Naive B cell (primary cell): ENCODE measurements at places on chromosomes 6 and 20.

GRCh38 chr20:37729452-37729851 lies 35.6 kb downstream of the CTNNBL1 start:
- DNase-seq: no peak

DNA sequence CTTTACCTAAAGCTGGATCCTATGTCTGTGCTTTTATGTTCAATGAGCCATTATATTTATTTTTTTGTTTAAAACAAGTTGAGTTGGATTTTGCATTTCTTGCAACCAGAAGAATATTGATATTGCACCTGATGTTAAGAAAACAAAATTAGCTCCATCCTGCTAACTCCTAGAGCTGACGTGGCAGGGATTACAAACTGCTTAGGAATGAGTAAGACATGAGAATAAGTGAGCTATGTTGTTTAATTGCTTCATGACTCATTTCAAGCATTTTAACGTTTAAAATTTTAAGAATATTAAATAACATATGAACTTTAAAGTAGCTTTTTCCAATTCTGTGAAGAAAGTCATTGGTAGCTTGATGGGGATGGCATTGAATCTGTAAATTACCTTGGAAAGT lies 663.5 kb downstream of the EPM2A start:
- no peak for DNase-seq

DNA sequence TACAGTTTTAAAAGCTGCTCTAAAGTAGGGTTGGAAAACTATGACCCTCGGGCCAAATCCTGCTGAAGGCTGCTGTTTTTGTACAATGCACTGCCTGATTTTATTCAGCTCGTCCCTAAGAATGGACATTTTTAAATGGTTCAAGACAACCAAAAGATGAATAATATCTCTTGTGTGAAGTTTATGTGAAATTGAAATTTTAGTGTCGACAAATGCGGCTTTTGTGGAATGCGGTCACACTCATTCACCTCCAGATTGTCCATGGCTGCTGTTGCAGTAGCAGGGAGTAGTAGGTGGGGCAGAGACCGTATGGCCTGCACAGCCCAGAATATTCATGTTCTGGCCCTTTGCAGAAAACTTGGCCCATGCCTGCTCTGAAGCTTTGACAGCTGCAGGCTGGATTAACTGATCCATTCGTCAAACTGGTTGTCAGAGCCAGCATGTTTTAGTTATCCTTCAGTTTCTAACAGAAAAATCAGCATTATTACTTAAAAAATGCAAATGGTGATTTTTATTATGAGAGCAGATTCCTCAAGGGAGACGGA lies 91.6 kb downstream of the PSMG4 start:
- no peak for DNase-seq

DNA sequence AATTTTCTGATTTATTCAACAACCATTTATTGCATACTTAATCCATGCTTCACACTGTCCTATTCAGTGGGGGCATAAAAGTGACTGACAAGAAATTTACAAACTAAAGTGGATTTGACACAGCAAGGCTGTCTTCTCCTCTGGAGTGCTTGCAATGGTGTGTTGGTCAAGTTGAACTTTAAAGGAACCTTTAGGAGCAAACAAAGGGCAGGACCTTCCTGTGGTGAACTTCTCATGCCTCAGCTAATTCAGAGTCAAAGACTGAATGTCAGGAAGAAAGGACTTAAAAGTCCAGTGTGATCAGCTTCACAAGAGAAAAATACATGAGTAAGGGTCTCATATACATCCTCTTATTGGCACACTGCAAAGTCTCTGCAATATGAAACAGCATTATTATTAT lies 60.8 kb upstream of the TENT5A start:
- DNase-seq: no peak

- DNase-seq: no peak
These were observed 50.8 kb upstream of the SGK1 start for GRCh38 chr6:134368670-134369069.

GRCh38 chr20:35320396-35321126 lies 28.3 kb upstream of the FAM83C start:
- DNase-seq: no peak

DNA sequence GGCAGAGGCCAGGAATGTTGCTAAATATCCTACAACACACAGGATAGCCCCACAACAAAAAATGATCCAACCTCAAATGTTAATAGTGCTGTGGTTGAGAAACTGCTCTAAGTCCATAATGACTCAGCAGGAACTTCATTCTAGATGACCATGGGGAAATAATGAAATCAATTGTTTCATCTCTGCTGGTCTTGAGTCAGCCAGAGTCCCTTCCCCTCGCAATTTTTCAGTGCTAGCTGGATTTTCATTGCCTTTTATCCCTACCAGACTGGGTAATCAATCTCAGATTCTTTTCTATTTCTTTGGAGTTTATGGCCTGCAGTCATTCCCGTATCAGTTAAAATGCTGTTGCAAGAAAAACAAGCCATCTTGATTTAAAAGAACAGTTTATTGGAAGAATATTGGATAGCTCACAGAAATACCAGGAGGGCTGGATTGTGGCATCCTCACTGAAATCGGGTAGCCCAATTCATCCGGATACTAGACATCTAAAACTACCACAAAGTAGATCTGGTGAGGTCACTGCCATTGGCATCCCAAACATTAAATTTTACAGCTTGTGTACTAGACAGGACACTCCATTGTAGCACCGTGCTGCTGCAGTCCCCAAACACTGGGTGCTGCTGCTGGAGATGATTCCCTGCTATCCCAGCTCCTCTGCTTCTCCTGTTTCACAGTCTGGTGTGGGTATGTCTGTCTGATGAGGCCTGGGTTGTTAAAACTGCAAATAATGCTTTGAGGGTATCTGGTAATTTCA lies 30.3 kb upstream of the POPDC3 start:
- no peak for DNase-seq
